ENCODE measurements at places on chromosomes 6 and 20. TPM values are rescaled to one million over a fixed set of nuclear protein-coding genes. Genes with fewer than 3 reads are reported as not detected.

Gene CCN6
- total RNA-seq: not detected

GRCh38 chr6:144739873-144740272, 454.7 kb downstream of the UTRN start:
- no peak for DNase-seq

DNA sequence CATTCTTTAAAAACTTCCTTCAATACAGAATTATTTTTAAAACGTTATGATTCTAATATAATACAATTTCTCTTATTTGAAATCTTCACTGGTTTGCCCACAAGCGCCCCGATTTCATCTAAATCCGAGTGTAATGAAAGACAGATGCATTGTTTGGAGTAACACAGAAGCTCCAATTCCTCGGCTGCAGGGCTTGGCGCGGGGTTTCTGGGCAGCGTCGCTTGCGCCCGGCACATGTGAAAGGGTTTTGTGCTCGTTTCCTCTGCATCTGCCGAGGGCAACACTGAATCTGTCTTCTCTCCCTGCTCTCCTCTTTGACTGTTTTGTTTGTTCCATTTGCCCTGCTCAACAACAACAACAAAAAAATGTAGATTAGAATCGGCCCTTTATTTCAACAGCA, 248.6 kb upstream of the QKI start:
- DNase-seq: no peak

DNA sequence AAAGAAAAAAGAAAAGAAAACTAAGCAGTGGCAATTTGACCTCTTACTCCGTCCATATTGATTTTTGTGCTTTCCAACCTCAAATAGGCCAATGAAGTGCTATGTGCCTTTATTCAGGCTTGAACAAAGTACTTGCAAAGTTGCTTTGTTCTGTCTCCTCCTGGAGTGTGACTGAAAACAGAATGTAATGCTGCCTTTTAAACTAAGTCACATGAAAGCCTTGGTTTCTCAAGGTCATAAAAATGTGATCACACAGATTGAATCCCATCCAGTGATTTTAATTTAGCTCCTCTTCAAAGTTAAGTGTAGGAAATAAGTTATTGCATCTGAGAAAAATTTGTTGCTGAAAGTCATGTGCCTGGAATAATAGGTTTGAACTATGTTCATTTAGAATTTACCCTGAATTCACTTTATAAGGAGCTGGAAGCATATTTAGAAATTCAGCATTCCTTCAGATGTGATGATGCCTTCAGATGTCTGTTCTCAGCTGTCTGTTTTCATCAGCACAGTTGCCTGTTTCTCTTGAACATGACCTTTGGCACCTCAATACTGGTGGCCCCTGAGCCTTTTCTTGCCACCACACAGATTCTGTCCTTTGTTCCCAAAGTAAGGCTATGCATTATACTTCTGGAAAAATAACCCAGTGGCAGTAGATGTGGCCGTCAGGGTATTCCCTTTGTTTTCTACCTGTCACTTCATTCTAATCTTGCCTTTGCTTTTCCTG, 48.8 kb downstream of the KIZ start:
- no peak for DNase-seq

- no peak for DNase-seq
Observed at GRCh38 chr20:10853176-10853575, 179.4 kb upstream of the JAG1 start.
